ENCODE measurements at places on chromosomes 16 and 17.

GRCh38 chr17:49204516-49204915 is 5.9 kb downstream of the GNGT2 start:
- DNase-seq = no peak

GRCh38 chr17:76772842-76773525 is 35.1 kb downstream of the MFSD11 start:
- no peak for DNase-seq

- no peak for DNase-seq
These were observed 1.3 kb upstream of the SENP3 start for GRCh38 chr17:7560172-7561027.

DNA sequence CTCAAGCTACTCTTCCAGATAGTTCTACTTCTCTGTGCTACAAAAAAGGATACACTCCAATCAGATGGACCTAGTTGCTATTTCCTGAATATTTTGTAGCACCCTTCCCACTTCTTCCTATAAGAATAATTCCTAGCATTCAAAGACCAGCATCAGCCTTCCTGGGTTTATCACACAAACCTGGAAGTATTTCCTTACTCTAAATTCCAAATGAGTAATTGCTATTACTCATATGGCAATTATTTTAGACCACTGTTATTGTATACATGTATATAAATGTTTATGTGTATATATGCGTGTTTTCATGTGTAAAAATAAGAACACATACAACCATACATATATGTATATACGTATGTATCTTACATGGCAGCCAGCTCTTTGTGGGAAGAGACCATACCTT is 130.6 kb downstream of the MYO1D start:
- DNase-seq = no peak

DNA sequence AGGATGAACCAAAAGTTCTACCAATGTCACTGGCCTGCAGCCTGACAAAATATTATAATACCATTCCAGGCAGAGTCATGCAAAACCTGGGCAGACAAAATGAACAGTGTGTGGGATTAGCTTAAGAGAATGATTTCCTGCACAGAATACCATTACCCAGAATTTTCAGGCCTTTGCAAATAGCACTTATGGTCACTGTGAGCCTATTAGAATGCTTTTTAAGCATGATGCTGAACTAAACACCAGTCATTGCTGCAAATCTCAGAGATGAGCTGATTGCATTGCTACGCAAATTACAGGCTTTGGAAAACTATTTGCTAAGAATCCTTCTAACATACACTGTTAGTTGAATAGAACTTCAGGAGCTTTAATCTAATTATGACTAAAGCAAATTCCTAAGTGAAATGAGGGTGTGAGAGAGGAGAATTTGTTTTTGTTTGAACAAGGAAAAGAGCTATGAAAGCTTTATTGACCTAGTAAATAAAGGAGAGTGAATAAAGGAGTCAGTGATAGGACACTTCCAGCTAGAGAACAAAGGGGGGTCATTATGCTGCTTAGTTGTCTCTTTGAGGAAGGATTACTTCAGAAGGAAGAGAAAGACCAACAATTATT is 398.8 kb downstream of the HS3ST3B1 start:
- peak; percentile 8 for DNase-seq
